ENCODE measurements at places on chromosomes 7 and 10. TPM values are rescaled to one million over a fixed set of nuclear protein-coding genes. Genes with fewer than 3 reads are reported as not detected.

The OR2A12 gene
- total RNA-seq: not detected

The INHBA gene
- total RNA-seq: not detected

The SPDYE8 gene
- not detected for total RNA-seq

The POLL gene
- 35.0 TPM for total RNA-seq

The RBP3 gene
- not detected for total RNA-seq

The MKX gene
- total RNA-seq: not detected

The TMUB1 gene
- total RNA-seq: 40.5 TPM

The SFTPA1 gene
- total RNA-seq: not detected

The APBB1IP gene
- total RNA-seq: 85.5 TPM

The CHN2 gene
- 1.1 TPM for total RNA-seq

The NUTM2D gene
- 1.9 TPM for total RNA-seq

The ACSM6 gene
- total RNA-seq: not detected

The NOBOX gene
- not detected for total RNA-seq

The PDLIM1 gene
- total RNA-seq: 149 TPM

The FBXW4 gene
- total RNA-seq: 74.2 TPM

The HOXA6 gene
- total RNA-seq: not detected

The MSMB gene
- total RNA-seq: not detected

The SPDYE2B gene
- not detected for total RNA-seq

The HYAL4 gene
- total RNA-seq: not detected

The HTR5A gene
- not detected for total RNA-seq

The METTL27 gene
- total RNA-seq: 0.66 TPM

The DUS4L gene
- 11.0 TPM for total RNA-seq

The FOXP2 gene
- total RNA-seq: not detected

The BHLHA15 gene
- 0.35 TPM for total RNA-seq

The SLC16A12 gene
- not detected for total RNA-seq

The IKZF1 gene
- 301 TPM for total RNA-seq

The PIP gene
- not detected for total RNA-seq

The OR2F2 gene
- total RNA-seq: not detected

The LGI1 gene
- not detected for total RNA-seq
